ENCODE measurements at places on chromosomes 2 and 18. TPM values are rescaled to one million over a fixed set of nuclear protein-coding genes. Genes with fewer than 3 reads are reported as not detected.
A peak's percentile ranks its signal among the peaks of the same experiment; 100 is the strongest.

DNA sequence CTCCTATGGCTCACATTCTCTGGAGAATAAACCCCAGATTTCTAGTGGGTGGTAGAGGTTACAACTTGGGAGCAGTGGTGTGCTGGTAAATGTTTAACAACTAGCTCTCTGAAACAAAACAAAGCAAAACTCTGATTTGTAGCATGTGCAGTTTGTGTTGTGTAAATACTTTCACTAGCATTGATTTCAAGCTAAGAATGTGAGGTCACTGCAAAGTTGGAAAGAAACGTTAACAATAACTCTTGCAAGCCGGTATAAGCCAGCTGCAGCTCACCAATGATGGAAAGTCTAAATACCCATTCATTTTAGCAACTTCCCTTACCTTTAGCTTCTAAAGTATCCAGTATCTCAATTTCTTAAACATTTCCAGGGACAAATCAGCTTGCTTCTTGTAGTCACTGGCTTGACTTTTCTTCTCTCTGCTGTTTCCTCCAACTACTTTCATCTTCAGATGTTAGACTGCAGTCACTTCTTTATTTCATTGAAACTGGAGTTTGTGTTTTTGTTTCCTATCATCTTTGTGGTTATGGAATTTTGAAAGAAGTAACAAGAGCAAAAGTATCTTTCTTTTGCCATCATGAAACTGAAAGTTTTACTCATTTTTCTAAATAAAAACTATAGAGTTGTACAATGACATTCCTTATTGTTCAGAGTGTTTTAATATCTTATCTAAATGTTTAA is 140.2 kb downstream of the PLCL1 start:
- H3K4me3 ChIP-seq: no peak overlapping the region
- H3K4me1 ChIP-seq: no peaks in the 10 kb centered on the region
- no peak overlapping the region for H3K27ac ChIP-seq
- no peaks in the 10 kb centered on the region for H3K36me3 ChIP-seq

- DNase-seq: no peak
- H3K36me3 ChIP-seq: no peaks in the 10 kb centered on the region
- no peak overlapping the region for H3K4me3 ChIP-seq
These were observed 17.7 kb upstream of the SP3 start for GRCh38 chr2:173982918-173983317.

- H3K36me3 ChIP-seq: no peaks in the 10 kb centered on the region
- H3K27me3 ChIP-seq: no peaks in the 10 kb centered on the region
- H3K4me1 ChIP-seq: peaks cover 12% of the 10 kb centered on the region
- no peak overlapping the region for H3K4me3 ChIP-seq
- H3K27ac ChIP-seq: peak overlapping the region; percentile 91
These were observed 1.4 kb upstream of the SH3BP4 start for GRCh38 chr2:234950435-234950729.

DNA sequence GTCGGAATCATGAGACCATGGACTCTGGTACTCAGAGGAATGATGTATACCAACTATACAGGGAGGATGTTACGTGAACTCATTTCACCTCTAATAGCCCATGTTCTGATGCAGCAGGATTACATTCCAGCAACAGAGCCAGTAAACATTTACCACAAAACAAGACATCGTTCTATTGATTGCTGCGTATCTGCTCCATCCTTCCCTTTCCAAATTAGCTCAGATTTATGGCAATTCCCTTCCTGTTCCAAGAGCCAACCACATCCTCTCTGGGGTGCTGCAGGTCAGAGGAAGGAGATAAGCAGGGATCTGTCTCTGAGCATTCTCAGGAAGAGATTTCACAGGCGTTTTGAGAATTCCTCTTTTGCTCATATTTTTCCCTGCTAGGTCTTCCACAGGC is 98.3 kb downstream of the KLF7 start:
- no peaks in the 10 kb centered on the region for H3K27me3 ChIP-seq
- H3K4me1 ChIP-seq: no peaks in the 10 kb centered on the region
- no peak for DNase-seq
- H3K36me3 ChIP-seq: no peaks in the 10 kb centered on the region
- no peak overlapping the region for H3K4me3 ChIP-seq
- H3K27ac ChIP-seq: peak overlapping the region; percentile 10

GRCh38 chr2:25756536-25756935 is 83.2 kb upstream of the DTNB start:
- no peaks in the 10 kb centered on the region for H3K36me3 ChIP-seq
- H3K4me1 ChIP-seq: no peaks in the 10 kb centered on the region
- H3K4me3 ChIP-seq: no peak overlapping the region
- no peaks in the 10 kb centered on the region for H3K27me3 ChIP-seq
- no peak overlapping the region for H3K27ac ChIP-seq

DNA sequence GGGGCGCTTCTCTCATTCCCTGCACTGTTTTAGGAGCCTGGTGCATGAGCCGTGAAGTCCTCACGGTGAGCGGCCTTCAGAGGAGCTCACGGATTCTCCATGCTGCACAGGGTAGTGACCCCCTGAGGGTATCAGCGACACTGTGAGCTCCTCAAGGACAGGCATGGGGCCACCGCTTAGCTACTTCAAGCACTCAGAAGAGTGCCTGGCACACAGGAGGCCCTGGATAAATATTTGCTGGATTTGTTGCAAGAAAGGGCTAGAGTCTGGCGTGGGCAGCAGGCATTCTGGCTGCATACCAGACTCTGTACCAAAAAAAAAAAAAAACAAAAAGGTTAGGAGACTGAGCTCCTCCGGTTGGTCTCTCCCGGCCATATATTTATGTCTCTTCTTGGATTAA is 5.7 kb upstream of the MBP start:
- no peak for DNase-seq
- no peak overlapping the region for H3K27ac ChIP-seq
- no peaks in the 10 kb centered on the region for H3K4me1 ChIP-seq
- H3K4me3 ChIP-seq: no peak overlapping the region
- no peaks in the 10 kb centered on the region for H3K27me3 ChIP-seq
- no peaks in the 10 kb centered on the region for H3K36me3 ChIP-seq

GRCh38 chr2:207879536-207879935 is 109.8 kb upstream of the FZD5 start:
- no peak for DNase-seq
- H3K4me1 ChIP-seq: no peaks in the 10 kb centered on the region
- H3K27ac ChIP-seq: no peak overlapping the region
- H3K4me3 ChIP-seq: no peak overlapping the region
- no peaks in the 10 kb centered on the region for H3K27me3 ChIP-seq
- H3K36me3 ChIP-seq: no peaks in the 10 kb centered on the region

DNA sequence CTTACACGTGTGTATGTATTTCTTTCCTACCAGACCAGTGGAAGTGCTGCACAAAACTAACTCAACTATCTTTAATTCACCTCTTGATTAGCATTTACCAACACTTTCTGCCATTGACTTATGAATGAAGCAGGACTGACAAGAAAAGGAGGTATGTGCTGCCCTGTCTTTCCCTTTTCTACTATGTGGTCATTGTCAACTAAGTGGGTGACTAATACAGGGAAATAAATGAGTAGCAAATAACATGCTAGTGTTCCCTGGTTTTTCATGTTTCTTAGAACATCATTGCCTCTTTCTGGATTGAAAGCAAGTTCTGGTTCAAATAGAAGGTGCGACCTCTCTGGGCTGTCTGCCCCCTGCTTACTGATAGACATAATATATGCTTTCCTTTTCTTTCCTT is 58.0 kb downstream of the LINC00305 start:
- H3K36me3 ChIP-seq: no peaks in the 10 kb centered on the region
- H3K27me3 ChIP-seq: no peaks in the 10 kb centered on the region
- no peak overlapping the region for H3K27ac ChIP-seq
- no peaks in the 10 kb centered on the region for H3K4me1 ChIP-seq

DNA sequence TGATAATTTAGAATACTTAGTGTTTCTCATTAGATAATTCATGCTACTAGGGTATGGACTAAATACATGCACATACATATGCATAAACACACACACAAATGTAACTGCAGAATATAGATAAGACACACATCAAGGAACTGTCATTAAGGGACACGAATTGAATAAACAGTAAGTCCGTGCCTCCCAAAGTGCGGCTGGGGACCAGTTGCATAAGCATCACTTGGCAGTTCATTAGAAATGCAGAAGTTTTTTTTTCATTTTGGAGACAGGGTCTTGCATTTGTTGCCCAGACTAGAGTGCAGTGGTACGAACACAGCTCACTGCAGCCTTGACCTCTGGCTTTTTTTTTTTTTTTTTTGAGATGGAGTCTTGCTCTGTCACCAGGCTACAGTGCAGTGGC is 130.0 kb upstream of the CCDC195 start:
- no peaks in the 10 kb centered on the region for H3K36me3 ChIP-seq
- H3K27me3 ChIP-seq: no peaks in the 10 kb centered on the region
- no peak overlapping the region for H3K27ac ChIP-seq

DNA sequence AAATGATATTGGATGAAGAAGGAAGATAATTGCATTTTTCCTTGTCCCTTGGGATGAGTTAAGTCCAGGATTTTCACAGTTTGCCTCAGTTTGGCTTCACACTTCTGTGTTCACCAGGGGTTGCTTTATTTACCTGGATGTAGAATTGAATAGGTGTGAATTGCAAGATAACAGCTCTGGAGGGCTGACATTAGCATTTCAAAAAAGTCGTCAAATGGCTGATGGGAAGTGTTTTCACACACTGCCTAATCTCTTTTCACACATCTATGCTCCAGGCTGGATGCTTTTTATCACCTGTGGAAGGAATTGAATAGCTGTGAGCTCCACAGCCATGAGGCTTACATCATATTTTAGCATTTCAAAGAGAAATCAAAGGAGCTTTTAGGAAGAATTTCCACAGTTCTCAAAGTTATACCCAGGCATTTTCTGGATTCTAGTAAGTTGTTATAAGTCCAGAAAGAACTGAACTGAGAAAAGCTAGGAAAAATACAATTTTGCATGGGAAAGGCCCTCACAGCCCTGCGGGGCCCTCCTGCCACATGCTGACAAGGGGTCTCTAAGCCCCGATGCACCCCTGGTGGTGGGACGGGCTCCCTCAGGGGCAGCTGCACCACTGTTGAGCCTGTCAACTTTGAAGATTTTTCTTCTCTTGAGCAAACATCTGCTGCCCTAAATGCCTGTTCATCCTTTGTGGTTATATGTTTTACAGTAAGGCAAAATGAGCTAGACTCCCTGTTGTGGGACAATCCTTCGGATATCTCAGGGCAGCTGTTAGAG is 43.9 kb downstream of the TEX51 start:
- no peak for DNase-seq
- H3K4me3 ChIP-seq: no peak overlapping the region
- no peaks in the 10 kb centered on the region for H3K4me1 ChIP-seq
- no peaks in the 10 kb centered on the region for H3K36me3 ChIP-seq
- no peaks in the 10 kb centered on the region for H3K27me3 ChIP-seq

Gene GNAL
- 7.5 TPM for total RNA-seq

Gene PLGLB2
- total RNA-seq: 4.0 TPM

Gene PDCD1
- 0.88 TPM for total RNA-seq

Gene PRKD3
- 46.5 TPM for total RNA-seq

Gene LGALSL
- 16.5 TPM for total RNA-seq
